ENCODE measurements at places on chromosomes 3 and 15.
A peak's percentile ranks its signal among the peaks of the same experiment; 100 is the strongest.

GRCh38 chr3:155317211-155317610 lies 23.7 kb upstream of the STRIT1 start:
- no peak for DNase-seq

GRCh38 chr3:64945171-64945729 lies 257.4 kb upstream of the ADAMTS9 start:
- DNase-seq, result no peak

DNA sequence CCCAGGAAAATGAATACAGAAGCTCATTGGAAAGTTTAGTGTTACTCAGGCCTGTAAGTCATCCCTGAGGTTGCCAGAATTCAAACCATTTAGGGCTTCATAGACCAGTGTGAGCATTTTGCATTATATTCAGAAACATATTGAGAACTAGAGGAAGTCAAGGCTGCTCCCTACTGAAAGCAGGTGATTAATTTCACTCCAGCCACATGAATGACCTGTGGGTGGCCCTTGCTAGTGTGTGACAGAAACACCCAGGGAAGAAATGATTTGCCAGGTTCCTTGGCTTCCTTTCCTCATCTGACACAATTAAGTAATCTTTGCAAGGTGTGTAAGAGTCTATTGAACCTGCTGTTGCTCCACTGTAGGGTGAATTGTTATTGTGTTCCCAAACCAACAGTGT lies 61.8 kb downstream of the GAP43 start:
- DNase-seq, result peak; percentile 17

DNA sequence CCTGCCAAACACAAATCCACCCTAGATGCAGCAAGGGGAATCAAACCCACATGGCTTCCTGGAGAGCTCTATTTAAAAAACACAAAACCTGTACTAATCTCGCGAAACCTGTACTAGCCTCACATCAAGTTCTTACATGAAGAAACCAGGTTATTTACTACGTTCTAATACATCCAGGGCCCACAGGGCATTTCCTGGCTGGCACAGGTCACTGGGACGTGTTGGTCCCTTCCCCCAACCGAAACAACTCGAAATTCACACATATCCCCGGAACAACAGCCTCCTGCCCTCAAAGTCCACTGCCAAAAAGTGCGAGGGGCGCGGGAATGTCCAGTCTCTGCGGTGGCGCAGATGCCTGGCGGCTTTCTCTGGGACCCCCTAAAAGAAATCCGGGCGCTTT lies 955 bp downstream of the CDCP1 start:
- DNase-seq, result no peak

DNA sequence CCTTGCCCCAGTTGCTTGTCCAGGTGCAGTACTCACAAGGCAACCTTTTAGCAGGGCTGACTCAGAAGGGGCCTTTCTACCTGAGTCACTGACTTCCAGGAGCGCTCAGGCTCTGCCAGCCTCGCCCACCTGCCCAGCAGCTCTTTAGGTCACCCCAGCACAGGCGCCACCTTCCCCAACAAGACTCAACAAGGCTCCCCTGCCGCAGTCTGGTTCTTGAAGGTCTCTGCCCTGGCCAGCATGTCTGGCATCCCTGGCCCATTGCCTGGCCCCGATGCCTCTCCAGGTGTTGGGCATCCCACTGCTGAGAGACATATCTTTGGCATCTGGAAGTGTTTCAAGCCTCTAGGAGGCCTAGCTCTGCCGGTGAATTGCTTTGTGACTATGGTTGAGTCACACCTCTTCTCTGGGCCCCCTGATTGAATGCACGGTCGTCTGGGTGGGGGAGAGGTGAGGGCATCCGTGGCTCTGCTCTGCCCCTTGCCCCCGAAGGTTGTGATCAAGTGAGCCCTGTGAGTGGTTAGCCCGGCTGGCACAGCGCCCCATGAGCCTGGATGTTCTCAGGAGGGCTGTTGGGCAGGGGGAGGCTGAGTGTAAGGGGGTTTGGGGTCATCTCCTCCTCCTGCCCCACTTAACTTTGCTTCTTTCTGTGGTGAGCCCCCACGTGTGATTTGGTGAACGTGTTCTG lies 21.6 kb downstream of the SNX33 start:
- peak; percentile 34 for DNase-seq

GRCh38 chr3:71580636-71581456 lies 2.7 kb downstream of the FOXP1 start:
- no peak for DNase-seq

DNA sequence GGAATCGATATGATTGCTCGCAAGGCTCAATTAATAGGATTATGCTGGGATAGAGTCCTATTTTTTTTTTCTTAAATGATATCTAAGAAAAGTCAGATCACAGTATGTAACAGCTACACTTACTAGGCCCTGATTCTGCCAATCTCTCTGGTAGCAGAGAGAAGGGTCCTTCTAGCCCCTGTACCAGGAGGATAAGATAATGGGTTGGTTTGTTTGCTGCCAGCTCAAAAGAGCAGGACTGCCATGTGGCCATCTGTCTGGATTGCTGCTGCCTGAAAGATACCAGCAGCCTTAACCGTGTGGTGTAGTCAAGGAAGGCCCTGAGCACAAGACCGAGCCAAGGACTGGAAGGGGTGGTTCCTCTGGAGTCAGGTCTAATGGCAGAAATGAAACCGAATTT lies 236.4 kb downstream of the KLF13 start:
- no peak for DNase-seq

GRCh38 chr15:52730173-52730572 lies 51.0 kb upstream of the ATOSA start:
- DNase-seq, result peak; percentile 47

All from activated CD4-positive, alpha-beta T cell treated with anti-CD3 and anti-CD28 coated beads for 36 hours (primary cell).